ENCODE measurements at places on chromosomes 12 and 14. TPM values are rescaled to one million over a fixed set of nuclear protein-coding genes. Genes with fewer than 3 reads are reported as not detected.

TMEM253 gene
- total RNA-seq, result 0.29 TPM

PEBP1 gene
- total RNA-seq, result 1,505 TPM

HAL gene
- 0.89 TPM for total RNA-seq

- H3K27me3 ChIP-seq, result no peaks in the 10 kb centered on the region
- H3K27ac ChIP-seq, result no peak overlapping the region
- DNase-seq, result no peak
- peaks cover 18% of the 10 kb centered on the region for H3K4me1 ChIP-seq
Measured at GRCh38 chr14:20278414-20278813, 27.3 kb downstream of the TTC5 start.

DNA sequence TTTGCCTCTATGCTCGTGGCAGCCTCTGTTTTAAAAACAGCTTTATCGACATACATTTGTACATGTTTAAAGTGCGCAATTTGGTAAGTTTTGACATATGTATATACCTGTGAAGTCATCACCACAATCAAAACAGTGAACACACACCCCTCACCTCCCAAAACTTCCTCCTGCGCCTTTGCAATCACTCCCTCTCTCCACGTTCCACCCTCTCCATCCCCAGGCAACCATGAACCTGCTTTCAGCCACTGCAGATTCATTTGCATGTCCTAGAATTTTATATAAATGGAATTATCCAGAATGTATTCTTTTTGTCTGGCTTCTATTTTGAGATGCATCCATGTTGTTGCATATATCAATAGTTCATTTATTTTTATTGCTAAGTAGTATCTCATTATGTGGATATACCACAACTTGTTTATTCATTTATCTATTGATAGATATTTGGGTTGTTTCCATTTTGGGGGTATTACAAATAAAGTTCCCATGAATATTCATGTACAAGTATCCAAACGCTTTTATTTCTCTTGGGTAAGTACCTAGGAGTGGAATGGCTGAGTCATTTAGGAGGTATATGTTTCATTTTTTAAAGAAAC is 15.5 kb upstream of the CHGA start:
- peaks cover 43% of the 10 kb centered on the region for H3K4me1 ChIP-seq
- H3K27ac ChIP-seq, result no peak overlapping the region
- H3K27me3 ChIP-seq, result no peaks in the 10 kb centered on the region
- H3K4me3 ChIP-seq, result no peak overlapping the region

DNA sequence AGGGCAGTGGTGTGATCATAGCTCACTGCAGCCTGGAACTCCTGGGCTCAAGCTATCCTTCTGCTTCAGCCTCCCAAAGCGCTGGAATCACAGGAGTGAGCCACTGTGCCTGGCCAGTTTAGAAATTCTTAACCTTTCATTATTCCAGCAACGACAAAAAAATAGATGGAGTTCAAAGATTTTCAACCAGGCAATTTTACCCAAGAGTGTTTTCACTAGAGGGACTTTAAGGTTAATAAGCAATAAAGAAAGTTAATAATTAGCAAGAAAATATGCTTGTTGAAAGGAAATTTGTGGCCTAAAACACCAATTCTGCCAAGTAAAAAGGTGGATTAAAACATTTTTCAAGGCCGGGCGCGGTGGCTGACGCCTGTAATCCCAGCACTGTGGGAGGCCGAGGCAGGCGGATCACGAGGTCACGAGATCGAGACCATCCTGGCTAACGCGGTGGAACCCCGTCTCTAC is 14.8 kb downstream of the CDKL1 start:
- H3K27ac ChIP-seq, result no peak overlapping the region
- peaks cover 17% of the 10 kb centered on the region for H3K4me1 ChIP-seq
- DNase-seq, result peak; percentile 68
- H3K27me3 ChIP-seq, result no peaks in the 10 kb centered on the region
